ENCODE measurements at places on chromosomes 5 and 9. TPM values are rescaled to one million over a fixed set of nuclear protein-coding genes. Genes with fewer than 3 reads are reported as not detected.

GRCh38 chr9:19926774-19927173 lies 137.9 kb upstream of the SLC24A2 start:
- H3K27me3 ChIP-seq, result no peaks in the 10 kb centered on the region
- no peak for DNase-seq

- no peaks in the 10 kb centered on the region for H3K4me1 ChIP-seq
- H3K36me3 ChIP-seq, result no peaks in the 10 kb centered on the region
- H3K27me3 ChIP-seq, result peaks cover 33% of the 10 kb centered on the region
- H3K27ac ChIP-seq, result no peak overlapping the region
- H3K4me3 ChIP-seq, result peak overlapping the region; percentile 4
Observed at GRCh38 chr5:138241688-138242571, 28.8 kb upstream of the CDC23 start.

The FST gene
- not detected for total RNA-seq

GRCh38 chr9:134459164-134459563 lies 132.9 kb downstream of the RXRA start:
- no peak overlapping the region for H3K4me3 ChIP-seq
- H3K27ac ChIP-seq, result no peak overlapping the region
- peaks cover 20% of the 10 kb centered on the region for H3K4me1 ChIP-seq
- DNase-seq, result no peak
- no peaks in the 10 kb centered on the region for H3K27me3 ChIP-seq
- H3K36me3 ChIP-seq, result no peaks in the 10 kb centered on the region

The PDGFRB gene
- 0.66 TPM for total RNA-seq

The CCNG1 gene
- 90.9 TPM for total RNA-seq

The GPX8 gene
- not detected for total RNA-seq

GRCh38 chr5:111422245-111422644 lies 90.1 kb downstream of the STARD4 start:
- H3K4me1 ChIP-seq, result no peaks in the 10 kb centered on the region
- H3K4me3 ChIP-seq, result no peak overlapping the region
- H3K36me3 ChIP-seq, result no peaks in the 10 kb centered on the region
- no peak for DNase-seq
- H3K27me3 ChIP-seq, result no peaks in the 10 kb centered on the region

- no peaks in the 10 kb centered on the region for H3K27me3 ChIP-seq
- H3K4me1 ChIP-seq, result no peaks in the 10 kb centered on the region
- H3K36me3 ChIP-seq, result no peaks in the 10 kb centered on the region
- no peak for DNase-seq
Observed at GRCh38 chr5:130141659-130142320, 237.5 kb downstream of the CHSY3 start.

- no peak for DNase-seq
- no peak overlapping the region for H3K27ac ChIP-seq
- no peaks in the 10 kb centered on the region for H3K4me1 ChIP-seq
- H3K27me3 ChIP-seq, result no peaks in the 10 kb centered on the region
- no peak overlapping the region for H3K4me3 ChIP-seq
Observed at GRCh38 chr9:8651070-8651845, 851.7 kb upstream of the DMAC1 start.

The UBE2QL1 gene
- not detected for total RNA-seq

DNA sequence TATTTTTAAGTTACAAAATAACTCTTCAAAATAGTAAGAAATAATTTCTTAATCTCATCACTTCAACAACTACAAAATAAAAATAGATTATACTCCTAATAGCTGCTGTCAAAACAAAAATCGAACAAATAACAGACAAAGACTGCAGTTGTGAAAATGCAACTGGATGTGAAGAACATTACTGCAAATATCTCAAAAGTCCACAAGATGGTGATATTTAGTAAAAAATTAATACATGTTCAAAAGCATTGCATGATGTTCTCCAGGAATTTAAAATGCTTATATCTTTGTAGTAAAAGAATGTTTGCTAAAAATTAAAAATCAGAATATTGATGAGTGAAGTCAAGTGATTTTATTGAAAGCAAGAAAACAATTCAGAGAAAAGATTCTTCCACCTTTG lies 66.2 kb downstream of the MPDZ start:
- no peak overlapping the region for H3K4me3 ChIP-seq
- H3K27ac ChIP-seq, result no peak overlapping the region
- no peaks in the 10 kb centered on the region for H3K36me3 ChIP-seq

The IL5 gene
- total RNA-seq, result 84.3 TPM

GRCh38 chr9:30089428-30089827 lies 2295.0 kb upstream of the ACO1 start:
- no peak for DNase-seq
- no peaks in the 10 kb centered on the region for H3K27me3 ChIP-seq
- no peaks in the 10 kb centered on the region for H3K4me1 ChIP-seq
- no peak overlapping the region for H3K27ac ChIP-seq
- no peaks in the 10 kb centered on the region for H3K36me3 ChIP-seq

The ENTPD2 gene
- not detected for total RNA-seq

The TMEM171 gene
- not detected for total RNA-seq

The FRMD3 gene
- total RNA-seq, result 0.68 TPM

The ODF2 gene
- total RNA-seq, result 65.0 TPM

The GRIN1 gene
- total RNA-seq, result not detected

DNA sequence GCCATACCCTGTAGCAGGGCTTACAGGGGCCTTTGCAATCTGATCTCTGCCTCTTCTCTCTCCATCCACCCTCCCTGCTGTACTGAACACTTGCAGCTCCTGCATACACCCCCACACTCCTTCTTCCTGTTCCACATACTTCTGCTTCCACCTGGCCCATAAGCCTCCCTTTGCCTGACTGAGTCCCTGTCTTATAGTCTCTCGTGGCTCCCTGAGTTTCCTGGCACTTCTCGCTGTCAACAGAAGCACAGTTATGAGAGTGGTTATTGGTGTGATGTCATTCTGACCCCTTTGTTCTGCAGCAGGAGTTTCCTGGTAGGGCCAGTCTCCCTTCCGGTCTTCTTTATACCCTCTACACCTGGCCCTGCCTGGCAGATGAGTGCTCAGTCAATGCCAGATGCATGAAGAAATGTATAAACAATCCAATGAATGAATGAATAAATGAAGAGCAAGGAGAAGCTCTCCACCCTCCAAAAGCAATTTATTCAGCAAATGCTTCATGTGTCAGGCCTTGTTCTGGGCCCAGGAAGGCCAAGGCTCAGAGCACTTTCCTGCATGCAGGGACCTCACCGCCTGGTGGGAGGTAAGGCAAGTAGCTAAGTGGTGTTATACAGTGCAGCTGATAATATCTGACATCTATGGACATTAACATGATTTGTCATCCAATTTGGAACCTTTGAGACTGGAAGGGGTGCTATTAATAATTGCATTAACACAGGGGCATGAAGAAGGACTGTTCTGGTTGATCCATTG lies 20.5 kb upstream of the CSF1R start:
- no peak for DNase-seq
- H3K27me3 ChIP-seq, result no peaks in the 10 kb centered on the region
- H3K36me3 ChIP-seq, result no peaks in the 10 kb centered on the region
- no peaks in the 10 kb centered on the region for H3K4me1 ChIP-seq
- no peak overlapping the region for H3K4me3 ChIP-seq
- no peak overlapping the region for H3K27ac ChIP-seq

DNA sequence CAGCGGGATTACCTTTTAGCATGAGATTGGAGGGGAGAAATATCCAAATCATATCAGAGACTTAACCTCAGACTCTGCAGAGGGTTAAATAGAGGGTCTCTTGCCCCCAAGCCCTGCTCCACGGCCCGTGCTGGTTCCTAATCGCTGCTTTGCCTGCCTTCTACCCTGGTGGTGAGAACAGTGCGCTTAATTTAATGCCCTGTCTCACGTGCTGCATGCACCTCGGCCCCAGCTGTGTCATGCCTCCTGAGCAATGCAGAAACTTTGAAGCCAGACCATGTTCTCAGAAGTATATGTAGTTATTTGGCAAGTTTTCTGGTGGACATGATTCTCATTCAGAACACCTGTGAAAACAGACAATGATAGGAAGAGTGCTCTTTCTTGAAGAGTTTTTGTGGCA lies 1.4 kb downstream of the OTULIN start:
- peak; percentile 35 for DNase-seq
- H3K36me3 ChIP-seq, result no peaks in the 10 kb centered on the region
- H3K27ac ChIP-seq, result no peak overlapping the region
- H3K27me3 ChIP-seq, result no peaks in the 10 kb centered on the region
- peak overlapping the region; percentile 73 for H3K4me3 ChIP-seq
- peaks cover 64% of the 10 kb centered on the region for H3K4me1 ChIP-seq

DNA sequence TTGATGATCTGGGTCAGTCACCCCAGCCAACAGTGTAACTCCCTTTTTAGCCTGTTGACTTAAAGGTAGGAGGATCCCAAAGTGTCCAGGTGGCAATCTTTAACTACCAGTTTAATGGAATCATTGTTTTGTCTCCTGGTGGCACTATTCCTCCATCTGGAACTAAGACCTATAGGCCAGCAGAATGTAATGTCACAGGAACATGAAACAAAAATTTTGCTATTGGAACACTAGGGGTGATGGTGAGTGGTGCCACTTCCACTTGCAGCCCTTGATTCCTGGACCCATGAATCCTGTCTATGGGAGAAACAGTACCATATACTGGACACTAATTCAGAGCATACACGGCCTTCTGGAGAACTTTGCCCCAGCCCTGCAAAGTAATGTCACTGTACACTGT lies 219.5 kb upstream of the RASA1 start:
- H3K36me3 ChIP-seq, result no peaks in the 10 kb centered on the region
- H3K27me3 ChIP-seq, result no peaks in the 10 kb centered on the region
- H3K27ac ChIP-seq, result no peak overlapping the region
- H3K4me3 ChIP-seq, result no peak overlapping the region
- no peak for DNase-seq

The PCDHB2 gene
- total RNA-seq, result not detected

The LSM11 gene
- 7.9 TPM for total RNA-seq

DNA sequence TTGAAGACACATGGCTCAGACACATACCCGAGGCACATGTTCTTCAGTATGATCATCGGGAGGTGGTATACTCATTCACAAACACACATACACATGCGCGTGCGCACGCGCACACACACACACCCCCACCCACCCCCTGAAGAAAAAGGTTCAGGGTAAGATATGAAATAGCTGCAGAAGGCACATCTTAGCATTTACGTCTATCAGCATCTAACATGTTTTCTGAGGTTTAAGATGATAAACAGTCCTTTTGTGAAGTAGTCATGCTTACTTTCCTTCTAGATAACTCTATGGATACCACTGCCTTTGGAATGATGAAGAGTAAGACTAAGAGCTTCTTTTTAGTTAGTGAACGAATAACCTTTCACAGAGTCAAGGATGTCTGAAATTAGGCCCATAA lies 105.1 kb upstream of the GNA14 start:
- no peaks in the 10 kb centered on the region for H3K27me3 ChIP-seq
- no peak overlapping the region for H3K4me3 ChIP-seq
- no peak for DNase-seq
- no peaks in the 10 kb centered on the region for H3K36me3 ChIP-seq

The SHOC1 gene
- not detected for total RNA-seq

GRCh38 chr5:140205952-140206351 lies 31.0 kb downstream of the CYSTM1 start:
- no peak for DNase-seq
- no peak overlapping the region for H3K4me3 ChIP-seq
- no peaks in the 10 kb centered on the region for H3K27me3 ChIP-seq
- H3K27ac ChIP-seq, result no peak overlapping the region

GRCh38 chr9:96719921-96720320 lies 58.0 kb downstream of the ZNF510 start:
- H3K36me3 ChIP-seq, result no peaks in the 10 kb centered on the region
- H3K27ac ChIP-seq, result no peak overlapping the region
- no peaks in the 10 kb centered on the region for H3K4me1 ChIP-seq
- H3K27me3 ChIP-seq, result peaks cover 5% of the 10 kb centered on the region

- no peak for DNase-seq
- no peak overlapping the region for H3K27ac ChIP-seq
- no peaks in the 10 kb centered on the region for H3K4me1 ChIP-seq
- no peaks in the 10 kb centered on the region for H3K27me3 ChIP-seq
- no peaks in the 10 kb centered on the region for H3K36me3 ChIP-seq
- no peak overlapping the region for H3K4me3 ChIP-seq
Observed at GRCh38 chr5:180097163-180097894, 25.8 kb upstream of the RNF130 start.

The GLDC gene
- 3.8 TPM for total RNA-seq

GRCh38 chr9:21565155-21565554 lies 83.0 kb upstream of the IFNE start:
- no peak overlapping the region for H3K27ac ChIP-seq
- no peak overlapping the region for H3K4me3 ChIP-seq
- no peak for DNase-seq
- H3K4me1 ChIP-seq, result peaks cover 13% of the 10 kb centered on the region

DNA sequence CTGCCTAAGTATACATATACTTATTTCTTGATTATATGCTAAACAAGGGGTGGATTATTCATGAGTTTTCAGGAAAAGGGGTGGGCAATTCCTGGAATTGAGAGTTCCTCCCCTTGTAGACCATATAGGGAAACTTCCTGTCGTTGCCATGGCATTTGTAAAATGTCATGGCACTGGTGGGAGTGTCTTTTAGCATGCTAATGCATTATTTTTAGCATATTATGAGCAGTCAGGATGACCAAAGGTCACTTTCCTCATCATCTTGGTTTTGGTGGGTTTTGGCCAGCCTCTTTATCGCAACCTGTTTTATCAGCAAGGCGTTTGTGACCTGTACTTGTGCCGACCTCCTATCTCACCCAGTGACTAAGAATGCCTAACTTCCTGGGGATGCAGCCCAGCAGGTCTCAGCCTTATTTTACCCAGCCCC lies 80.9 kb downstream of the ALDH7A1 start:
- H3K4me1 ChIP-seq, result peaks cover 9% of the 10 kb centered on the region
- no peaks in the 10 kb centered on the region for H3K27me3 ChIP-seq
- DNase-seq, result no peak

DNA sequence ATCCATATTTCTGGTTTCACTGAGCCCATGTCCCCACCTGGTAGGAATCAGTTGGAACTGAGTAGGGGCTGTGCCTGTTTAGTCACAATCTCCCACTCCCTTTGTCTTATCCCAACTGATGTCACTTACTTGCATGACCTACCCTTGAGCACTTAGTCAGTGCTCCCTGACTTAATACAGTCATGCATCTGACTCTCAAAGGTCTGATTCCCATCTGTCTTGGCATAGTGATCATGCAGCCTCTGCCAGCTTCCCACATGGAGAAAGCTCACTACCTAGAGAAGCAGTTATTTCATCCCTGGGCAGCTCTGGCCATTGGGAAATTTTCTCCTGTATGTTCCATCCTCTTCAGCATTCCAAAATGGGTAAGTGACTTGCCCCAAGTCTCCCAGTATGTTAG lies 24.8 kb downstream of the ABLIM3 start:
- no peaks in the 10 kb centered on the region for H3K4me1 ChIP-seq
- DNase-seq, result no peak
- no peak overlapping the region for H3K4me3 ChIP-seq
- no peak overlapping the region for H3K27ac ChIP-seq
- H3K27me3 ChIP-seq, result no peaks in the 10 kb centered on the region

DNA sequence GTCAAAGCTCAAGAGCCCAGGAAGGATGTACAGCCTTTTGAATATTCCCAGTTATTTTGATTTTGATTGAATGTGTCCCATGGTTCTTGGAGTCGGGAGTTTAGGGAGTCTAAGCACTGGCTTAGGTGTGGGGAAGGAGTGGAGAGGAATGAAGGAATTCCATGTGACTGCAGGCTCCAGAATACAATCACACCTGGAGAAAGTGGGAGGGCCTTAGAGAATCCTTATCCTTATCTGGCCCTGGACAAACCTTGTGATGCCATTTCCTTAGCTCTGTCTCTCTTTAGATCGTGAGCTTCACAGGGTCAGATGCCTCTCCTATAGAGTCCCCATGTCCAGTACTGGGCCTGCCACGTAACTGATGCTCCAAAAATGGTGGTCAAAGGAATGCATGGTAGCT lies 4.2 kb upstream of the EEIG1 start:
- H3K4me3 ChIP-seq, result no peak overlapping the region
- DNase-seq, result no peak
- no peaks in the 10 kb centered on the region for H3K27me3 ChIP-seq
- H3K4me1 ChIP-seq, result peaks cover 34% of the 10 kb centered on the region
- no peaks in the 10 kb centered on the region for H3K36me3 ChIP-seq
- no peak overlapping the region for H3K27ac ChIP-seq

The SV2C gene
- not detected for total RNA-seq

The RBM18 gene
- 36.6 TPM for total RNA-seq
